ENCODE measurements at places on chromosomes 6 and 20.

DNA sequence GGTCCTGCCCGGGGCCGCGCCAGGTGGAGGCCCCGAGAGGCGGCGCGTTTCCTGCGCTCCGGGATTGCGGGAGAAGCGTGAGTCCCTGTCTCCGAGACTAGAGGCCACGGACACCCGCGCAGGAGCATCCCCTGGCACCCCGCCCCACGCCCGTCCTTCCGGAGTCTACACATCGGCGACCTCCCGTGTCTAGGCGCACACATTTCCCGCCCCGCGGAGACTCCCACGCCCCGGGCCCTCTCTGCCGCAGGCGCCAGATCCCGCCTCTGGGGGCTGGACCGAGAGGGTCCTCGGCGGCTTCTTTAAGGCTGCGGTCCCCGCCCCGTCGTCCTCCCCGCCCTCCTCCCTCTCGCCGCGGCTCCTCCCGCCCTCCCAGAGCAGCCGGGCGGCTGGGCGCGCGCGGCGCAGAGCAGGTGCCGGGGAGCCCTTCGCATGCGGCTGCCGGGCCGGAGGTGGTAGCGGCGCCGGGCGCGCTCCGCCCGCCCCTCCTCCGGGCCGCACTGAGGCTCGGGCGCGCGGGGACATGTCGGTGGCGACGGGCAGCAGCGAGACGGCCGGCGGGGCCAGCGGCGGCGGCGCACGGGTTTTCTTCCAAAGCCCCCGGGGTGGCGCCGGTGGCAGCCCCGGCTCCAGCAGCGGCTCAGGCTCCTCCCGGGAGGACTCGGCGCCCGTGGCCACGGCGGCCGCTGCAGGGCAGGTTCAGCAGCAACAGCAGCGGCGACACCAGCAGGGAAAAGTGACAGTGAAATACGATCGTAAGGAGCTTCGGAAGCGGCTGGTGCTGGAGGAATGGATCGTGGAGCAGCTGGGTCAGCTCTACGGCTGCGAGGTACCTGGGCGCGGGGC lies at the start of gene PPP1R14C:
TSS of gene PPP1R14C (plus strand) at position 375 of the 846 bp plus-strand sequence. CDS start at position 524, 149 bp downstream.
- DNase-seq, result peak; percentile 47

DNA sequence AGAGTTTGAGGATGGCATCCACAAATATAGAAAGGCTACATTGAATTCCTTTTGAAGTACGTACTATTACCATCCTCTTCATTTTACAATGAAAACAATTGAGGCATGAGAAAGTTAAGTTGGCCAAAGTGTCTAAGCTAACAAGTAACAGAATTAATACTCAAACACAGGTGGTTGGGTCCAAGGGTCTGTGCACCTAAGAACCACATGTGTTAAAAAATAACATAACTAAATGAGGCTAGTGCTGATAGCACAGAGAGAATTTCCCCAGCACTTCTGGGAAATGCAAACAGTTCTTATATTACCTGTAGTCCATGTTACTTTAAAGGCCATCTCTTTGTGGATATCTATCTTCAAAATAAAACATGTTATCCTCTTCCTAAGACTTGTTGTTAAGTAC lies 10.5 kb upstream of the KHDRBS2 start:
- no peak for DNase-seq

DNA sequence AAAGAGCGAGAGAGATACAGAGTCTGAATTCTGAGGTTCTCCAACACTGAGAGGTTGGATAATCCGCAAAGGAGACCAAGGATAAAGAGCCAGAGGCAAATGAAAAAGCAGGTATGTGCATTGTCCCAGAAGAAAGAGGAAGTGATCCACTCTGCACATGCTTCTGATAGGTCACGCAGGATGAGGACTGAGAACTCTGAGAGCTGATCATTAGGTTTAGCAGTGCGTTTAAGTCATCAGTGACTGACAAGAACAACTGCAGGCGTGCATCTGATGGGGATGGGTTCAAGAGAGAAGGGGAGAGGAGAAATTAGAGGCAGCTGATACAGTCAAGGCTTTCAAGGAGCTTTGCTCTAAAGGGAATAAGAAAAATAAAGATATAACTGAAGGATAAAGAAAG lies 301.2 kb upstream of the SGK1 start:
- DNase-seq, result no peak

DNA sequence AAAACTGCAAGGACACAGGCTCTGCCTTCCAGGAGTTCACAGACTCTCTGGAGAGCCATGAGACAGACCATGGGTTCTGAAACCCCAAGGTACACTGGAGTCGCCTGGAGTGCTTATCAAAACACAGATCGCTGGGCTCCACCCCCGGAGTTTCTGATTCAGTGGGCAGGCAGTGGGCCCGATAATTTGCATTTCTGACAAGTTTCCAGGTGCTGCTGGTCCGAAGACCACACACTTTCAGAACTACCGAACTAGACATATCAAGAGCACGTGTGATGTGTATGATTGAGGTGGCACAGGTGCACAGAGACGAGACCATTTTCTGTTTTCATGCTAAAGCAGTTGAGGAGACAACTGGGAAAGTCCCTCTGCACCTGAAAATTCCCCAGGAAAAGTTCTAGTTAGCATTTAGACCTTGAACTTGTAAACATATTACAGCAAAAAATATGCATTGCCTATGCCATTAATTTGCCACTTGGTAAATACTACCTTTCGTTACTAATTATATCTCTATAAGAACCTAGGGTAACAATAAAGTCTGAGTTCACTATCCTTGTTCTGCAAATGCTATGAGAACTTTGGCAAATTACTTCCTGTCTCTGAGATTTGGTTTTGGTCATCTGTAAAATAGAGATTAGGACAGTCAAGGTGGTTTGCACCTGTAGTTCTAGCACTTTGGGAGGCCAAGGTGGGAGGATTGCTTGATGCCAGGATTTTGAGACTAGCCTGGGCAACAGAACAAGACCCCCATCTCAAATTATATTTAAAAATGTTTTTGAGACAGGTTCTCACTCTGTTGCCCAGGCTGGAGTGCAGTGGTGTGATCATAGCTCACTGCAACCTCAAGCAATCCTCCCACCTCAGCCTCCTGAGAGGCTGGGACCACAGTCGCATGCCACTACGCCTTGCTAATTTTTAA lies 14.3 kb upstream of the PIM1 start:
- DNase-seq, result no peak

GRCh38 chr6:154548130-154548830 lies 37.8 kb upstream of the CNKSR3 start:
- DNase-seq, result no peak

DNA sequence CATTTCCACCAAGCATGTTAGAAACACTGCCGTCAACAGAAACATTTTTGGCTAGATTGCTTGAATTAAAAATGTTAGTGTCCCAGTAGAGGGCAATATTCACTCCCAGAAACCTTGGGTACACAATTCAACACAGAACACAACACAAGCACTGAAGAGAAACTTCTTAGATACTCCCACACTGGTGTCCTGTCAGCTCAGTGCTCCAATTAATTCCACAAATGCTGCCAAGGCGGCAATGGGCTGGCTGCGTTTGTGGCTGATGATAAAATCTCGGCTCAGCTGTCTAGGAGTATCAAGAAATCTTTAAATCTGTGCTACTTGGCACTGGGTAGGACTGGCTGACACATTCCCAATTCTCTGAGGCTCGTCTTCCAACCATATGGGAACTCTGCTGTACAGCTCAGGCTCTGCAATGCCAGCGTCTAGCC lies 39.3 kb downstream of the BEND3 start:
- no peak for DNase-seq

DNA sequence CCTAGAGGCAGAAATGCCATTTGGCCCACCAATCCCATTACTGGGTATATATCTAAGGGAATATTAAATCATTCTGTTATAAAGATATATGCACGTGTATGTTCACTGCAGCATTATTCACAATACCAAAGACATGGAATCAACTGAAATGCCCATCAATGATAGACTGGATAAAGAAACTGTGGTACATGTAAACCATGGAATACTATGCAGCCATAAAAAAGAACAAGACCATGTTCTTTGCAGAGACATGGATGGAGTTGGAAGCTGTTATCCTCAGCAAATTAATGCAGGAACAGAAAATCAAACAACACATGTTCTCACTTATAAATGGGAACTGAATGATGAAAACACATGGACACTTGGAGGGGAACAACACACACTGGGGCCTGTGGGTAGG lies 458.4 kb downstream of the CD83 start:
- no peak for DNase-seq

Measured in HAP-1 (cell line).